ENCODE measurements at places on chromosomes 2 and 18.

- no peak for DNase-seq
Measured at GRCh38 chr2:173216668-173217067, 138.0 kb upstream of the CDCA7 start.

- no peak for DNase-seq
Measured at GRCh38 chr2:190320696-190321095, 1.1 kb upstream of the HIBCH start.

- DNase-seq: no peak
Measured at GRCh38 chr2:174841350-174841749, 77.1 kb upstream of the CHRNA1 start.

DNA sequence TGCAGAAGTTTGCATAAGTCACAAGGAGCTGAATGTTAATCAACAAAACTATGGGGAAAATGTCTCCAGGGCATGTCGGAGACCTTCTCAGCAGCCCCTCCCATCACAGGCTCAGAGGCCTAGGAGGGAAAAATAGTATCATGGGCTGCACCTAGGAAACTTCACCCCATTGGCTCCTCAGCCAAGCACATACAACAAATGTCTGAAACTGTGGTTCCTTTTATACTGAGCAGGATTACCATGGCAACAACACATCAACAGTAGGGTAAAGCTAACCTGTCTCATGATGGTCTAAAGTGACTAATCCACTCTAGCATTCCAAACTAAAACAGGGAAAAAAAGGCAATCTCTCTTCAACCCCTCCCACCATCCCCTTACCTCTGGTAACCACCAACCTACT is 3.2 kb upstream of the NEMP2 start:
- DNase-seq: no peak

GRCh38 chr18:59573962-59574361 is 123.3 kb downstream of the CCBE1 start:
- DNase-seq: no peak

GRCh38 chr2:128594953-128595677 is 276.4 kb upstream of the HS6ST1 start:
- DNase-seq: no peak

- DNase-seq: no peak
Measured at GRCh38 chr18:61308004-61308403, 25.2 kb upstream of the CDH20 start.

GRCh38 chr2:161418275-161418714 is 2.2 kb downstream of the TBR1 start:
- DNase-seq: no peak

DNA sequence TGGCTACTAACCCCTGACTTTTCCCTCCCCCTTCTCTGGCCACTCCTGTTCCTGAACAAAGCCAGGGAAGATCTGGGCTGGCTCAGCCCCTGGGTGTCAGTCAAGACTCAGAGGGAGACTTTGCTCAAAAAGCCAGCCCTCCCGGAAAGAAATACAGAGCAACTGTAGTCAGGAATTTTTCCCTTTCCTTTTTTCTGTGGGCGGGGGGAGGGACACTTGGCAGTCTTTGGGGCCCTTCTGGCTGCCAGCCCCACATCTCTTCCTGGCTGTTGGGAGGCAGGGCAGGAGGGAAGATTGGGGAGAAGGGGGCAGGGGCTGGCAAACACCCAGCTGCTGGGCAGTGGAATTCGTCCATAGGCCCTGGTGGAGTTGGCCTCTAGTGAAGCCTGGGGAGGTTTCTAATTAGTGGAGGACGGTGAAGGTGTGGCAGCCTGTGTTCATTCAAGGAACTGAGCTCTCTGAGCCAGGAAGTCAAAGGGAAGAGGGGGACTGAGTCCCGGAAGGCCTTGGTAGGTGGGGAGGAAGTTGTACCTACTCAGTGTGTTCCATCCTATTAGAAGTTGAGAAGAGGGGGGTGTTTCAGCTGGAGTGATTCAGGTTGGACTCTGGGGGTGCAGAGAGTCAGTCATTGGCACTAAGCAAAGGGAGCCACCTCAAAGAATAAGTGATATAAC is 10.9 kb downstream of the IGFBP2 start:
- no peak for DNase-seq

- DNase-seq: no peak
Measured at GRCh38 chr18:29652797-29653196, 1389.7 kb downstream of the DSC3 start.

DNA sequence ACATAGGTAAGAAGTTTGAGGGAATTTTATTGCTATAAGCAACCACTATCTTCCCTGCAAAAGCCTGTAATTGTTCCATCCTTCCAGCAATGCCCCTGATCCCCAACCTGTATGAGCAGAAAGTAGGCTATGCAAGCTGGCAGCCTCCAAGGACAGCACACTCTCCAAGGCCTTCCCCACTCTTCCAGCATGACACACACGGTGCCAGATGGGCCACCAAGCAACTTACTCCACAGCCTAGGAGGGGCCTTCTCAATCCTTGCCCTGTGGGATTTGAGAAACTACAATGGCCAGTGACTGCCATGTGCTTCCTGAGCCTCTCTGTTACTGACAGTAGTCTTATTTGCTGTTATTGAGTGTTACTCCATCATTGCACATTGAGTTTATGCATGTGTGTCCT is 137.5 kb downstream of the ACTR3 start:
- no peak for DNase-seq

GRCh38 chr18:34649080-34649479 is 61.0 kb upstream of the DTNA start:
- DNase-seq: no peak

GRCh38 chr2:28135324-28135723 is 244.8 kb downstream of the BABAM2 start:
- DNase-seq: no peak

DNA sequence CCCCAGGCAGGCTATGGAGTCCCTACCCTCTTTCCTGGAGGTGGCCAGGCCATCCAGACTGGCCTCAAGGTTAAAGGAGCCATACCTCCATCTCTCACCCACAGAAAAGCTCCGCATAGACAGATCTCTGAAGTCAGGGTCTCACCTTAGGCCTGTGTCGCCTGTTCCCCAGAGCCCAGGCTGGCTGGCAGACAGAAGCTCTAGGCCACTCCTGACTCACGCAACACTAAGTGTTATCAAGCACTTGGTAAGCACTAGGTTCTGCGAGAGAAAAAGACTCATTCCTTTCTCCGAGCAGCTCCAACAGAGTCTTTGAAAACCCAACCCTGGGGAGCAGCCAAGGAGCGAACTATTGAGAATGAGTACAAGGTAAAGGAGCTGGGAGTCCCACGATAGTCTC is 6.1 kb downstream of the SMAD7 start:
- no peak for DNase-seq

GRCh38 chr2:66966631-66967030 is 430.5 kb upstream of the ETAA1 start:
- DNase-seq: no peak

DNA sequence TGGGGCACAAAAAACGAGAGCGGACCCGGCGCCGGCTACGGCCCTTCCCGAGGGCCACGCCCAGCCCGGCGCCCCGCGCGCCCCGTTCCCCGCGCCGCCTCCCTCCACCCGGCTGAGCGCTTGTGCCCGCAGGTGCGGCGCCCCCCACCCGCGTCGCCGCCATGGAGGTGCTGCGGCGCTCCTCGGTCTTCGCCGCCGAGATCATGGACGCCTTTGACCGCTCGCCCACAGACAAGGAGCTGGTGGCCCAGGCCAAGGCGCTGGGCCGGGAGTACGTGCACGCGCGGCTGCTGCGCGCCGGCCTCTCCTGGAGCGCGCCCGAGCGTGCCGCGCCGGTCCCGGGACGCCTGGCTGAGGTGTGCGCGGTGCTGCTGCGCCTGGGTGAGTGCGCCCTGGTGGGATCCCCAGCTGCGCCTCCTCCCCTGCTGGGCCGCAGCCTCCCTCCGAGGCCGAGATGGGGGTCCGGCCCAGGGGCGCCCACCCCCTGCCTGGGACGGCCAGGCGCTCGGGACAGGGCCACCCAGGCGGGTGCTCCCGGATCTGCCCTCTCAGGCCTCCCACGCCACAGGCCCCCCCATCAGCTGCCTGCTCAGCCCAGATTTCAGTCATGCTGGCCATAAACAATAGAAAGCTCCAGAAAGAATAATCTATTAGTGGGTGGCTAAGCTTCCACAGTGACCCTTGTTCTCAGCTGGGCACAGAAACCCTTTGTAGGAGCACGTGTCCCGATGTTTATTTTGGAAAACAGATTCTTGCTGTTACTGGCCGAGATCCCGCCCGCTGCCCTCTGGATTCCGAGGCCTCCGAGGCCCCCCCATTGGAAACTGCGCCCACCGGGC is 997 bp downstream of the BOK start:
- no peak for DNase-seq

All from BE2C (cell line).